NCI-H187 (cell line): ENCODE measurements at places on chromosomes 5 and 9.
A peak's percentile ranks its signal among the peaks of the same experiment; 100 is the strongest.

DNA sequence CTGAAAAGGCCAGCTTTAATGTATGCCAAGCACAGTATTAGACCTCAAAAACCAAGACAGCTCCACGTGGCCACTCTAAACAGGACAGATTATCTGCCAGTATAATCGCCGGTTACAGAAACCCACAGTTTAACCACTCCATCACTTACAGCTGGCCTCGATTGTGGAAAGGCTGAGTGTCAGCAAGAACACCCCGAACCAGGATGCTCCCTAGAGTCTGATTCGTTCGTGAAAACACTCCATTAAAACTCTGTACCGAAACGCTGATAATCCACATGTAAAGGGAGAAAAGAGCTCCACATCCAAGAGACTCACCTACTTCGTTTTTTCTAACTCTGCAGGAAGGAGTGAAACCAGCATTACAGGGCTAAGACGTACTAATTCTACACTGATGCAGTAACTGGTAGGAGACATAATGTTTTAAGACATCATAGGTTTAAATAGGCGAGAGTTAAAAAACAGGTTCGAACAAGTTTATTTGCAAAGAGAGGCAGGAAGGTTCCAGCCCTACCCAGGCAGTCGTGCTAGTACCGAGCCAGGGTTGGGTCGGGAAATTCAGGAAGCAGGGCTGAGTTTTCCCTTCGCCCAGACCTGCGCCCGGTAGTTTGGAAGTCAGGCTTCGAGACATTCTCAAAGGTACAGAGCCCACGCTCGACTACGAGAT, 949 bp downstream of the SERINC5 start:
- DNase-seq = no peak

- no peak for DNase-seq
Measured at GRCh38 chr9:135976531-135976930, 15.4 kb upstream of the UBAC1 start.

DNA sequence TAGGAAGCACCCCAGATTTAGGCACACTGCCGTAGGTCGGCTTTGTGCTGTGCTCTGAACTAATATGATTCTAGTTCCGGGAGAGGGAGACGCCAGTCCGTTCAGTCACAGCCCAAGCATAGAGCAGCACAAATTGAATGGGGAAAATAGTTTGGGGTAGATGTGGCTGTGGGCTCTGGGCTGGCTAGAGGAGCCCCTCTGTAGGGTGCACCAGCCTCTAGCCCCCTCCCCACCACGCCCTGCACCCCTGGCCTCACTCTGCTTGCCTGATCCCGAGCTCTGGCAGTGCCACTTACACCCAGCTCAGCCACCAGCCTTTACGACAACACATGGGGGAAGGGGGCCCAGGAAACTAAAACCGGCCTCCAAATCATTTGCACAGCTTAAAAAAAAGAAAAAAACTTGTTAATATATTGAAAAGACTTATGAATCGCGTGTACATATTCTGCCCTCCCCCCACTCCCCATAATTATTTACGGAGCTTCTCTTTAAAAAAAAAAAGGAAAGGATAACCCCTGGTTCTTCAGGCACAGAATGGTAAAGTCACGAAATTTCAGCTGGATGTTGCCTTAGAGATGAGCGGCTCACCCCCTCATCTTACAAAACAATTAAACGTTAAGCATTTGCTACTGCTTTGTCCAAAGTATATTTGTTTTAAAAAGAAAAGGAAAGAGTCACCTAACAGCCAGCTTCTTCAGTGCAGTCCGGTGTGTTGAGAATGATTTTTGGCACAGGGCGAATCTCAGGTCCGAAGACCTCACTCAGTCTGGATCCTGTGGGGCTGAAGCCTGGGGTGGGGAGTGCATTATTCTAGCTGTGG, 3.5 kb downstream of the LMX1B start:
- no peak for DNase-seq

- no peak for DNase-seq
Measured at GRCh38 chr9:128125580-128126354, 1.8 kb downstream of the PTGES2 start.

DNA sequence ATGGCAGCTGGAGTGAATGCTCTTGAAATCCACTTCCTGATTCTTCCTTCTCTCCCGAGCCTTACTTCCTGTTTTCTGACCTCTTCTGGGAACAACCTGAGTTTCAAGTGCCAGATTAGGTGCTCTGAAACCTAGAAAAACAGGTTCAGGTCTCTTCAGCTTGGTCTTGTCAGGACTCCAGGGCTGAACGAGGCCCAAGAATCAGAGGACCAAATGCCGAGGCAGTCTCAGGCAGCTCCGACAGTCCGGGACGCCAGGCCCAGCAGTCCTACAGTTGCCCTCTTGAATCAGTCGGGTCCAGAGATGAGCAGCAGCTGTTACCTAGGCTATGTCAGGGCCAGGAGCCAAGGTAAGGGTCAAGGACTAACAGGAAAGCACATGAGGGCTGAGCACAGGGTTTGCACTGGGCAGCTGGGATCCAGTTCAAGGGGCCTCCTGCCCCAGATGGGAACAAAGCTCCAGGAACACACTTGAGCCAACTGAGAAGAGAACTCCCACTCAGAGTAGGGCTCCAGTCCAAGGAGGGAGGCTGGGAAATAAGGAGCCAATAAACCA, 38.3 kb upstream of the ADRA1B start:
- no peak for DNase-seq

DNA sequence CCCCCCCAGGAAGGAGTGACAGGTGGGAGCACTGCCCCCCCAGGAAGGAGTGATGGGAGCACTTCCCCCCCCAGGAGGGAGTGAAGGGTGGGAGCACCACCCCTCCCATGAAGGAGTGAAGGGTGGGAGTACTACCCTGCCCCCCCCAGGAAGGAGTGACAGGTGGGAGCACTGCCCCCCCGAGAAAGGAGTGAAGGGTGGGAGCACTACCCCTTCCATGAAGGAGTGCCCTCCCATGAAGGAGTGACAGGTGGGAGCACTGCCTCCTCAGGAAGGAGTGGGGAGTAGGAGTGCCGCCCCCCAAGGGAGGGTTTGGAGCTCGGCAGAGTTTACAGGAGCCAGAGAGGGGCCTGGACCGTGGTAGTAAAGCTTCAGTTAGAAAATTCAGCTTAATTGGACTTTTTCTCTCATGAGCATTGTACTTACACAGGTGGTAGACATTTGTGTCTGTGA, 100.7 kb downstream of the CACNA1B start:
- DNase-seq = no peak

DNA sequence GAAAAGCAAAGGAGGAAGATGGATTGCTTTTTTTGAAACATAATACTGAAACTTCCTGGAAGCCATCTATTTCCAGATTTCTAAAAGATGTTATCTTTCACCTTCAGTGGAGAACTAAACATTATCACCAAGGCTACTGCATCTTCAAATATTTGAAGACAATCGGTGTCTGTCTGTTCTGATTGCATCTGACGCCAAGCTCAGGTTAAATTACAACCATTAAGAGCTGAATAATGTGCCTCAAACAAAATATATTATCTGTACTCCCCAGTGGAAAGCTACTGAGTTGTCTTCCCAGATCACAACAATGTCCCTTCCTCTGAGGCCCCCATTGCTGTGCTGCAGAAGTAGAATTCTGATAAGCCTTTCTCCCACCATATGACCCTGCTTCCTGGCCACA, 342.3 kb downstream of the PLK2 start:
- DNase-seq = no peak

GRCh38 chr5:173534031-173534430, 82.4 kb downstream of the BOD1 start:
- no peak for DNase-seq

- no peak for DNase-seq
Measured at GRCh38 chr5:168681556-168682183, 102.5 kb upstream of the PANK3 start.

- DNase-seq = no peak
Measured at GRCh38 chr5:135392256-135392655, 6.8 kb downstream of the MACROH2A1 start.

GRCh38 chr5:1387059-1387755, 42.3 kb upstream of the CLPTM1L start:
- DNase-seq = no peak

DNA sequence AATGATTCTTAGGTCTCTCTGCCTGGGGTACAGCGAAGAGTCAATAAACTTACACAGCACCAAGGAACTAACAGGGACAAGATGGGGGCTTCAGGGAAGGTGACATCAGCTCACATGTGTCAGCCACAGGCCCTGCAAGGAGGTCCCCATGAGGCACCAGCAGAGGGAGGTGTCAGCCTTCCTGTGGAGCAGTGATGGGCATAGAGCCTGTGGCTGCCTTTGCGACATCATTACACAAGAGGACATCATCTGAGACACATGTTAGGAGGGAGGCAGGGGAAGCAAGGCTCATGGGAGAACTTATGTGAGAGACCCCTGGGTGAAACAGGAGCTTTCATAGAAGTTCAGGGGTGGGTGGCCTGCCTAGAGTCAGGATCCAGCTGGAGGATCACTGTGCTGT, 389.6 kb downstream of the SEMA5A start:
- no peak for DNase-seq

- DNase-seq = peak; percentile 69
Measured at GRCh38 chr9:2267181-2267745, 252.1 kb downstream of the SMARCA2 start.

GRCh38 chr5:75522025-75522424, 10.3 kb downstream of the POLK start:
- DNase-seq = no peak

- no peak for DNase-seq
Measured at GRCh38 chr5:75716715-75717081, 539 bp downstream of the POC5 start.

DNA sequence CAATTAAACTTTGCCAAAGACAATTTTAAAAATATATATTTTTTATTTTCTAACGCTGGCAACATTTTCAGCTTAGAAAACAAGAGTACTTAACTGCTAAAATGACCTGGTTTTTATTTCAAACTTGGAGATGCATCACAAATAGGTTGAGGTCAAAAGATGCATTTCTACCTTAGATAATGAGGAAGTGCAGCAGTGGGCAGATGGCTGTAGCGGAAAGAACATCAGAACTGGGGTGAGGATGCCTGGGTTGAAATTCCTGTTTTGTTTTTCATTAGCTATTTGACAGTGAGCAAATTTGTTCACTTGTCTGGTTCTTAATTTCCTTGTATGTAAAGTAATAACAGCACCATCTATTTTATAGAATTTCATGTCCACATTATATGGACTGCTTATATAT, 524.8 kb upstream of the KLF4 start:
- DNase-seq = no peak

DNA sequence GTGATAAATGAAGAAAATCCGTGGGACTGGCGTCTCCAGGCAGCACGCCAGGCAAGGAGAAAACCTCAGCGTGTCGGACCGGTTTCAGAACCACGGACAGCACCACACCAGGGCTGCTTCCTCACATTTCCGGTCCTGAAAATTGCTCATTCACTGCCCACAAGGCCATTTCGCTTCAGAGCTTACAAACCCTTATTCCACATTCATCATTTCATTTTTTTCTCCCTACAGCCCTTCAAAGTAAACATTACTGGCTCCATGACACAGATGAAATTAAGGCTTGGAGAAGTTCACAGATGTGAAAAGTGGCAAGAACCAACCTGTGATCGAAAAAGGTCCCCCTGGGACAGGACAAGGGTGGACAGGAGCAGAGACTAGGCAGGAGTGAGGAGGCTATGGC, 1.5 kb upstream of the GPRIN1 start:
- DNase-seq = no peak

GRCh38 chr5:143536364-143536763, 132.9 kb upstream of the NR3C1 start:
- no peak for DNase-seq

GRCh38 chr9:83472221-83472665, 66.0 kb downstream of the FRMD3 start:
- no peak for DNase-seq

GRCh38 chr5:86968301-86968753, 299.4 kb upstream of the RASA1 start:
- DNase-seq = no peak

DNA sequence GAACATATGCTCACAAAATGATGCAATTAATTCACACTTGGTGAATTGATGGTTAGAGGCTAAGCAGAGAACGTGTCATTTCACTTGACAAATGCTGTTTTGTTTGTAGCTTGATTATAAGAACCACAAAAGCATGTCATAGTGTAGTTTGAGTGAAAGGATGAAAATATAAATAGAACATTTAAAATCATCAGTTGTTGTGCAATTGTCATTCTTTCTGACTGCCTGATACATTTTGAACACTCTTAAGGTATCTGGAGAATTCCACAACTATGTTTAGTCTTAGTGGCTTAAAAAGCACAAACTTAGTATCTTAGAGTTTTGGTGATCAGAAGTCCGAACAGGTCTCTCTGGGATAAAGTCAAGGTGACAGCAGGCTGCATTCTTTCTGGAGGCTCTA, 129.4 kb downstream of the BASP1 start:
- DNase-seq = no peak

DNA sequence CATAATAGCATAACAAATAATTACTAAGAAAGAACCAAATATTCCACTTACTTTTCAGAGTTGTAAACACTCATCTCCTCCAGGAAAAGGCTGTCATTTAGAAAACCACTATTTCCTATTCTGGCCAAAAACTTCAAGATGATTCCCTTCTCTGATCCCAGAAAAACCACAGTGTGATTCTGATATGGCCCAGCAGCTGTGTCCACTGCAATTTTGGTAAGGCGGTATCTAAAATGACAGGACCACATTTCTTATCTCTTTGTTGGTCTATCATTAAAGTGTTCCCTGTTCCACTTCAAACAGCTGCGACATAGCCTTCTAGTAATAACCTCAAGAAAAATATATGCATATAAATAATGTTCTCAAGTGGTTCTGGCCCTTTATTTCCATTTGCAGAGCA, 96.1 kb downstream of the SEMA6A start:
- DNase-seq = no peak

DNA sequence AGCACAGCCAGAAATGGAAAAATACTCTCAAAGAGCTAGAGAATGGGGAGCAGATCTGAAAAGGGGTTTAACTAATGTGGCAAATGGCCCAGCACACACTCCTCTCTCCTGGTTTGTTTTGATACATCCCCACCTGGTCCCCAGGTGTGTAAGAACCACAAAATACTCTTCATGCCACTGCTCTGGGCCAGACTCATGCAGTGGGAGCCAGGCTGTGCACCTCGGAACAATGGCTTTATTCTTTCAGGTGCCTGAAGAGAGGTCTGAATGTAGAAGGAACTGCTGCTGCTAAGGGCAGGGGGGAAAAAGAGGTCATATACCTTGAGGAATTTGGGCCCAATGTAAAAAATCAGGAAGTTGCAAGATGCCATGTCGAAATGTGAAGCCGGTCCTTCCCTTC, 123.9 kb upstream of the ADAMTSL1 start:
- DNase-seq = no peak

DNA sequence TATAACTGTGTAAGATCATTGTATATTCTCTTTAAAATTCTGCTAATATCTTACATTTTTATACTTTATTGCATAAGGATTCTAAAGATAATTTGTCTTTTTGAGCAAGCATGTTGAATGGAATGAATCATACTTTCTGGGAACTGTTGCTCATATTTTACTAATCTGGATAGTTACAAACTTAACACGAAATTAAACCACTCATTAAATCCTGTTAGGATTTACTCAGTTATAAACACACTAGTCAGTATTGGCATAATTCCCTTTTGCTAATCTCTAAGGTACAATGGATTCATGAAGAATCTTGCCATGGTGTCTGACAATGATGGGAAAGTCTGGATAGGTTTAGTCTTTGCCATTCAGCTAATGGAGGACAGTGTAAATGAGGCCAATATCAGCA, 338.1 kb upstream of the SMC2 start:
- no peak for DNase-seq
